Heart right ventricle (tissue), 16 donors: ENCODE measurements at places on chromosomes 7 and 10.
A peak's percentile ranks its signal among the peaks of the same experiment; 100 is the strongest.

DNA sequence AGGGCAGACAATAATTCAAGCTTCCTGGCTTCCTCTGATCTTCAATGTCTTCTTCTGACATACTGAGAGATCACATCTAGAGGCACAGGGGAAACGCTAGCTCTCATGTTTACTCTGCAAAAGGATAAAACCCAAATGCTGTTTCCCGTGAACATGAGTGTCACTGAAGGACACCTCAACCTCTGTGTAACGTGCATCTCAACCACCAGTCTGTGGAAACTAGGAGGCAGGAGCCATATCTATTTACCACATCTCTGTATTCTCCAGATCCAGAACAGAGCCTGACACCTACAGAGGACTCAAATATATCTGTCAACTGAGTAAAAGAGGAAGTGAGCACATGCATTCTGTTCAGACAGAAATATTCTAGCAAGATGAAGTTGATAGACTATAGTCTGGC, 140.3 kb upstream of the TARP start:
- DNase-seq, result no peak

- DNase-seq, result no peak
Measured at GRCh38 chr10:2978574-2979273, 88.6 kb upstream of the PFKP start.

- DNase-seq, result no peak
Measured at GRCh38 chr7:114989531-114989930, 67.6 kb downstream of the MDFIC start.

GRCh38 chr10:94006591-94007550, 13.1 kb downstream of the PLCE1 start:
- no peak for DNase-seq

GRCh38 chr10:121338206-121338980, 259.9 kb downstream of the FGFR2 start:
- no peak for DNase-seq

- DNase-seq, result no peak
Measured at GRCh38 chr10:29689001-29689400, 54.2 kb upstream of the SVIL start.

DNA sequence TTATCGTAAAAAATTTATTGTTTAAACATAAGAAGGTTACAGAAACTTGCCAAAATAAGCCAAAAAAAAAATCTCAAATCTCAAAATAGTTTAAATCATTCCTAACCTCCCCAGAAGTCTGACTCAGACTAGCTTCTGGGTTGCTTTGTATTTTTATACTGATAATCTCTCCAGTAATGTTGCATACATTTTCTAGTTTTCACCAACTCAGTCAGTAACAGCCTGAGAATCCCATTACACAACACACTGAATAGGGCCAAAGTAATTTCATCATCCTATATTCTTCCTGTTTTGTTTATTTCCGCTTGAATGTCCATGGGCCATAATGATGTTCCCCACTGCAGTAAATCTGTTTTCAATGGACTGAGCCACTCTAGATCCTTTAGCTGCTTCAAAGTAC, 478.5 kb downstream of the GPAM start:
- DNase-seq, result no peak

DNA sequence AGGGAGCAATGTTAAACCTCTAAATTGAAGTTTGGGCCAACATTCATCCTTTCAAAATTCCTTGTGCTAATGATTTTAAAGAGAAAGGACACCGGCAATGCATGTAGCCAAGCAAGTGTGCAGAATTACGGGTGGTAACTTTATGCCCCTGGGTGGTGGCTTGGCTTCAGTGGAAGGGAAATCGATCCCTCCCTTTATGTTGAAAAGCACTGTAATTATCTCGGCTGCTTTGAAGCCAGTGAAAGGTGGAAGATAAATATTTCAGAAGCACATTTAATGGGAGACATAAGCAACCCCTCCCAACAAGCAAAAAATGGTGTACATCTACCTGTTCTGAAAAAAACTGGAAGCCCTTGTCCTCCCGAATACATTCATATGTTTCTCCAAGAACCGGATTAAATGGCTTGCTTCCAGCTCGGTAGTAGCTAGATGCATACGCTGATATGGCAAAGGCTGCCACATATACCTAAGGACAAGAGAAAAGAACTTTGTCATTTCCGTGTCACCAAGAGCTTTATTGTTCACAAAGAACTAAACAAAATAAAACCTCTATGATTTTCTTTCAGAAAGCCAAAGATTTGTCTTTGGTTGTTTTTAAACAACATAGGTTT, 73.3 kb upstream of the GSDME start:
- DNase-seq, result no peak

GRCh38 chr10:24944512-24945255, 7.7 kb downstream of the PRTFDC1 start:
- no peak for DNase-seq

- DNase-seq, result no peak
Measured at GRCh38 chr10:132611986-132612385, 74.4 kb downstream of the INPP5A start.

- DNase-seq, result peak; percentile 88
Measured at GRCh38 chr7:47254081-47254977, 327.6 kb downstream of the TNS3 start.

DNA sequence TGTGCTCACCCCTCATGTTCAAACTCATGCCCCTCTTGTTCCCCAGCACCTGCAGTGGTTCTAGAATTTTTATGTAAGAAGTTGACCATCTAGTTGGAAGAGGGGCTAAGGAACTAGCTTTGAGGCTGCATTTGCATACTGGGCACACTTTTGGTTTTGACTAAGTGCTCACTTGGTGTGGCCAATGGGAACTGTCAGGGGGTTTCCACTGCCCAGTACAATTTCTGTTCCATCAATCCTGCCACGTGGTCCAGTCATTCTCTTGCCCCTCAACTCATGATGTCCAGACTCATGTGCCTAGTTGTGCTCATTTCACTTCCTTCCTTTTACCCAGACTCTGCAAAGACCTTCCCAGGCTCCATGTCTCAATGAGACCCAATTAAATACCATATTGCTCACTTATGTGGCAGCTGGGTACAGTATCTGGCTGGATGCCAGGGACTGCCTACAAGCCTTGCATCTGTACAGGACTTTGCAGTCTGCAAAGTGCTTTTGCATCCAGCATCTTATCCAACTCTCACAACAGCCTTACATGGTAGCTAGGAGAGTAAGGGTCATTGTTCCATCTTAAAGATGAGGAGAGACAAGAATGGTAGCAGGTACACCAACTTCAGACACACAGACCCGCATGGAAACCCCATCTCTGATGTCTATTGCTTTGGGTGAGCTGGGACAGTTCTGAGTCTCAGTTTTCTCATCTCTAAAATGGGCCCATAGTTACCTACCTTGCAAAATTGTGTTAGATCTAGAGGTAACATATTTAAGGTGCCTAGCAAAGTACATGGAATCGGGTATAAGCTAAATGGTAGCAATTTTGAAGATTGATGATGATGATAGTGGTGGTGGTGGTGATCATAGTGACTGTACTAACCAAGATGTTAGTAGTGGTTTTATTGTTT, 30.1 kb upstream of the KCNMA1 start:
- DNase-seq, result no peak

- no peak for DNase-seq
Measured at GRCh38 chr10:91520661-91521060, 110.5 kb downstream of the HECTD2 start.

- no peak for DNase-seq
Measured at GRCh38 chr10:84497978-84498377, 169.6 kb downstream of the CCSER2 start.

DNA sequence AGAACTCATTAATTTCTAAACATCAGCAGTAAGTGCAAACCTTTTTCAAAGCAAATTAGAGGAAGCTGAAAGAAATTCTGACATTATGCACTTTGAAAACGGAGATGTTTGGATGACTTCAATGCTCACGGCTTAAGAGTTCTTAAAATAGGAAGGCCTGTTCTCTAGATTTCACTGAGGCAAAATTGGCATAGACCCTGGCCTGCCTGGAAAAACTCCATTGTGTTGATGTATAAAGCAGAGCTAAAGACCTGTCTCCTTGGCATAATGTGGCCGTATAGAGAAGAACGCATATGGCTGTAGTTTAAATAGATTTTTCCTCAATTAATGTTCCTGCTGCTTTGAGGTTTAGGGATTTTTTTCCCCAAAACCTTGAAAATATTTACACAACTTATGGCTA, 24.5 kb upstream of the AGMO start:
- no peak for DNase-seq

GRCh38 chr7:46990761-46991160, 591.1 kb downstream of the TNS3 start:
- DNase-seq, result no peak

- peak; percentile 76 for DNase-seq
Measured at GRCh38 chr7:2487586-2488271, 11.5 kb upstream of the GRIFIN start.

GRCh38 chr7:140304191-140304799, 94.0 kb downstream of the SLC37A3 start:
- DNase-seq, result no peak

GRCh38 chr10:104893701-104894100, 252.6 kb downstream of the SORCS3 start:
- no peak for DNase-seq

- no peak for DNase-seq
Measured at GRCh38 chr7:28773423-28774145, 184.5 kb downstream of the TRIL start.

GRCh38 chr7:6252341-6252746, 20.1 kb downstream of the CYTH3 start:
- no peak for DNase-seq

DNA sequence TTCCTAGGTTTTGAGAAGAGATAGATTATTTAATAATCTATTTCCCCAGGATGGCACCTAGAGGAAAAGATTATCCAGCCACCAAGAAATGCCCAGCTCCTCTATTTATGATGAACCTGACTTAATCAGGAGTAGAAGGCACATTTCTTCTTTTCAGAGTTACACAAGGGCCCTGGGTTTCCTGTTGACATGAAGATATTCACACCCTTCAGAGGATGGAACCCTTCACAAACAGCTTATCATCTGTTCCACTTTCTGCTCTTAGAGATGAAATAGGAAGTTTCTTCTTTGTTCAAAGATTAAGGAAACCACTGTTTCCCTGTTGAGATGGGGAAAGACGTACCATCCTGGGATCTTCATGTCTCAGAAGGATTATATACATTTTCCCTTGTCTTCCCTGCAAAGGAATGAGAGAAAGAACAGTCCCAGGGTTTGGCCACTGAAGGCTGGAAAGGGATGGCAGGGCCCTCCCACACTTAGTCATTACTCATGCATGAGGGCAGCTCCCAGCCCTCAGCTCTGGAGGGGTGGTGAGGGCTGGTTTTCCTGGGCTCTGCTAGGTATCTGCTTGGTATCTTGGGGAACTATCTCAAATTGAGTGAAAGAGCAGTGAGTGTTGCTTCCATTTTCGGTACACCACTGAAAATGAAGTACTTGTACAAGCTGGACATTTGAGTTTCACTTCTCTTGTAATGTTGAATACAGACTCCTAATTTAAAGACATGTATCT, 64.0 kb downstream of the MTPAP start:
- DNase-seq, result no peak

- DNase-seq, result no peak
Measured at GRCh38 chr10:11173042-11173441, 155.4 kb downstream of the CELF2 start.

GRCh38 chr7:13278020-13278419, 590.6 kb downstream of the ARL4A start:
- DNase-seq, result no peak

DNA sequence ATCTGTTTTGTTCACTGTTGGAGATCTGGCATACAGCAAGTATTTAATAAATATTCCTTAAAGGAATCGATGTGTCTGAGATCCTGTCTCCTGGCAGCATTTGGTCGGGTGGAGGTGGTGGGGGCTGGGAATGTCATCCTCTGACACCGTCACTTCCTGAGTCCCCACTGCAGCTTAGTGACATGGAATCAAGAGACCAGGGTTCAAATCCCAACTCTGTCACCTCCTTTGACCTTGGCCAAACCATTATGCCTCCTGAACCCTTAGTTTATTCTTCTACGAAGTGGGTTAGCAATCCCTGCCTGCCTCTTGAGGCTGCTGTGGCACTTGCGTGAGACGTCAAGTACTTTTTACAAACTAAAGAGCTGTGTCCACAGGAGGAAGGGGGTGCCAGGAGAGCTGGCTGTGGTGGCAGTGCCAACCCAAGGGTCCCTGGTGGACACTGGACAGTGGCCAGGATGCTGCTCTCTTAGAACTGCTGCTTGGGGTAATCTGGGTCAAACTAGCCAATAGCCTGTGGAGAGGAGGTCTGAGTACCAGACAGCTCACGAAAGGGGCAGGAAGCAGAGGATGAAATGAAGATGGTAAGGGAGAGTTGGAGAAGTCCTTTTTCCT, 8.0 kb upstream of the ZMIZ1 start:
- DNase-seq, result no peak

DNA sequence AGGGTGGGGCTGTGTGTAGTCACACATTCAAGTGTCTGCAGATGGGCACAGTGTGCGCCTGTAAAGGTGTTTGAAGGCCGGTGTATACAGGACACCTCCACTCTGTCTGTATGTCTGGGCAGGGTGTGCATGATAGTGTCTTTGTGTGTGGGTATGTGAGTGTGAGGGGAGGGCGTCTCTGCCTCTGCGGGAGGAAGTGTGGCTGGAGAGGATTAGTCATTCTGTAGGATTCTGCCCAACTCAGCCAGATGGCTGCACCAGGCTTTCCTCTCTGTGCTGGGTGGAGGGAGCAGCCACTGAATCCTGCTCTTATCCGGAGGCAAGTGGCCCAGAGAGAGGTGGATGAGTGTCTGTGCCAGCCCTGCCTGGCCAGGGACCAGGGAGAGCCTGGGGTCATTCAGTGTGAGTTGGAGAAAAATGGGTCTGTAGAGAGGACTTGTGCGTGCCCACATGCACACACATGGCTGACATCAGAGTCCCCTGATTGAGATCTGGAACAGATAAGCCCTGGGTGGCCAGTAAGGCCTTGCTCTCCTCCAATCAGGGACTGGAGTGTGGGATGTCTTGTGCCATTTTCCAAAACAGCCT, 1.7 kb downstream of the SFXN3 start:
- DNase-seq, result peak; percentile 74

DNA sequence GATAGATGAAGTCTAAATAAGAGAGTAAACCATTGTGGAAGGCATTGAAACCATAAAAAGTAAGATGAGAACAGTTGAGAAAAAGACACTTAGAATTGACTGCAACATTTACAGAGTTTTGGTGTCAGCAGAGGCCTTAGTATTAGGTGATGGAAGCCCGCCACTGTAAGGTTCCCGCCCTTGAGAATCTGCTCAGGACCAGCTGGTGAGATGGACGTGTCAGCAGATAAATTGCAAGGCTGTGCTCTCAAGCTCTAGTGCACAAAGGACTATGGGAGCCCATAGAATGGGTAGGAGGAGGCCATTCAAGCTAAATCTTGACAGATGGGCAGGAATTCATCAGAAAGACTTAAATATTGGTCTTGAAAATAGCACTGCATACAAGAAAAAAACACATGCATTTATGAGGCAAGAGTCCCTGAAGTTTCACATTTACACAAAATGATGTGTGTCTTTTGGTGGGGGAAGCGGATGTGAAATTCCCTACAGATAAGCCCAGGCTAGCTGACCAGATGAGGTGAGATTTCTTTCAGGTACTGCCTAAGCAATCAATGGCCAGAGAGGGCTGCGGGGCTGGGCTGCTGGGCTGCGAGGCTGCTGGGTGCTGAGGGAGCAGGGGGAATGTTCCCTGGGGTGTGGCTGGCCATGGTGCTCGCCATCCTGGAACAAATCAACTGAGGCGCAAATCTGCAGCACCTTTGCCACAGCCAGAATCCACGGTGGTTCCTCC, 42.5 kb downstream of the SYPL1 start:
- no peak for DNase-seq

GRCh38 chr10:12788277-12788676, 213.2 kb downstream of the CCDC3 start:
- no peak for DNase-seq
